ENCODE measurements at places on chromosomes 1 and 21.

- DNase-seq = no peak
Measured at GRCh38 chr1:178639326-178639725, 85.7 kb upstream of the RALGPS2 start.

DNA sequence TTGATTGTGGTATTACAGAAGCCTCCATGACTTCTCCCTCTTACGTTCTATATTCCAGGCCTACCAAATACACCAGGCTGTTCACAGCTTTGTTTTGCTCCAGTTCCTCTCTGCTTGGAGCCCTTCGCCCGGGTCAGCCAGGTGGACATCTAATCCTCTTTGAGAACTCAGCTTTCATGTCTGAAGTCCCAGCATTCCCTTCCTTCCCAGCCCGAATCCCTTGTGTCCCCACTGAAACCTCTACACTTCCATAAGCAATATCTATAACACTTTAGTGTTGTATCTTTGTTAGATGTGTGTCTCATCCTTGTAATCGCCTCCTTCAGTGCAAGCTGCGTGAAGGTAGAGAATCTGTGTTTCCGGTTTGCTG is 1.9 kb downstream of the RNF11 start:
- DNase-seq = no peak

DNA sequence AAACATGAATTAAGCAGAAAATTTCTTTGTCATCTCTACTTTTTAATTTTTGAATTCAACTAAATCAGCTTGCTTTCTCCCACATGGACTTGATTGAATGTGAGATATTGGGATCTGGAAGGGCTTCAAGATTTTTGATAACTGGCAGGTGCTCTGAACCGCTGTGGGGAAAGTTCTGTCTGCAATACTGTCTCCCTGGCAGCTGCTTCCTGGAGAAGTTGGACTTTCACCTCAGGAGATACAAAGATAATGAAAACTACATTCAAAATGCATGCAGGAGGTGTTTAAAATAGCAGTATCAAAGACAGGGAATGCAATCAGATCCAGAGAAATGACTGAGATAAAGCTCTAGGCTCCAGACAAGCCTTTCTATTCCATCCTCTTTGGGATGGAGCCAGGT is 338.3 kb downstream of the NEGR1 start:
- DNase-seq = no peak

DNA sequence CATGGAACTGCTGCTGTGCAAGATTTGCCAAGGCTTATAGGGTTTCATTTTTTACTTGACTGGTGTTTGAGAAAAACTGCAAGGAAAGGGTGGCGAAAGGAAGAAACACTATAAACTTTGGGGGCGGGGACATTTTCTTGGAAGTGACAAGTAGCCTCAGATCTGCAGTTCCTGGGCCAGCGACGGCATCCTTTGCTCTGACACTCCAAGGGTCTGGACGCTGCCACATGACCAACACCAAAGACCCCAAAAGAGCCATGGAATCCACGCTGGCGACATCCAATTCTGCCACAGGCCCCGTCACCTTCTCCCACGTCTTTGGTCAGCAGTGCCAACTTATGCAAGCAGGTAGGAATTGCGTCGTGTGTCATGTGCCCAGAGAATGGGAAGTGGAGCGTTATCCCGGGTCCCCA is 193.4 kb downstream of the PRDM2 start:
- DNase-seq = no peak

- no peak for DNase-seq
Measured at GRCh38 chr1:79787631-79788030, 781.1 kb upstream of the ADGRL4 start.

- DNase-seq = no peak
Measured at GRCh38 chr1:15426492-15427279, 11.6 kb upstream of the CTRC start.

DNA sequence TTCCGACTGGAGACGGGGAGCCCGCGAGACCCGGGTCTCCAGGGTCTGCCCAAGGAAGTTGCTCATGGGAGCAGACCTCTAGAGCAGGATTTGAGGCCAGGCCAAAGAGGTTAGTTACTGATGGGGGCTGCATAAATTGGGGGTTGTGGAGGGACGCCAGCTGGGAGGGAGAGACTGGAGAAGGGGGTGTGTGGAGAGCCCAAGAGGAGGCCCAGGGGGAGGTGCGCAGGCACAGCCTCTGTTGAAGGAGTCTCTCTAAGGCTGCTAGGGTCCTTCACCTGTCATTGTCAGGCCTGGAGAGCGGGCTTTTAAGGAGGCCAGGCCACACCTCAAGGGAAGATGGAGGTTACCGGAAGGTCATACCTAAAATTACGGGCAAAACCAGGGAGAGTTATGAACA is 363 bp downstream of the PLA2G5 start:
- DNase-seq = no peak

GRCh38 chr1:53343831-53344668 is 16.2 kb upstream of the LRP8 start:
- no peak for DNase-seq

GRCh38 chr1:26375081-26375480 is 2.5 kb upstream of the ZNF683 start:
- DNase-seq = no peak

DNA sequence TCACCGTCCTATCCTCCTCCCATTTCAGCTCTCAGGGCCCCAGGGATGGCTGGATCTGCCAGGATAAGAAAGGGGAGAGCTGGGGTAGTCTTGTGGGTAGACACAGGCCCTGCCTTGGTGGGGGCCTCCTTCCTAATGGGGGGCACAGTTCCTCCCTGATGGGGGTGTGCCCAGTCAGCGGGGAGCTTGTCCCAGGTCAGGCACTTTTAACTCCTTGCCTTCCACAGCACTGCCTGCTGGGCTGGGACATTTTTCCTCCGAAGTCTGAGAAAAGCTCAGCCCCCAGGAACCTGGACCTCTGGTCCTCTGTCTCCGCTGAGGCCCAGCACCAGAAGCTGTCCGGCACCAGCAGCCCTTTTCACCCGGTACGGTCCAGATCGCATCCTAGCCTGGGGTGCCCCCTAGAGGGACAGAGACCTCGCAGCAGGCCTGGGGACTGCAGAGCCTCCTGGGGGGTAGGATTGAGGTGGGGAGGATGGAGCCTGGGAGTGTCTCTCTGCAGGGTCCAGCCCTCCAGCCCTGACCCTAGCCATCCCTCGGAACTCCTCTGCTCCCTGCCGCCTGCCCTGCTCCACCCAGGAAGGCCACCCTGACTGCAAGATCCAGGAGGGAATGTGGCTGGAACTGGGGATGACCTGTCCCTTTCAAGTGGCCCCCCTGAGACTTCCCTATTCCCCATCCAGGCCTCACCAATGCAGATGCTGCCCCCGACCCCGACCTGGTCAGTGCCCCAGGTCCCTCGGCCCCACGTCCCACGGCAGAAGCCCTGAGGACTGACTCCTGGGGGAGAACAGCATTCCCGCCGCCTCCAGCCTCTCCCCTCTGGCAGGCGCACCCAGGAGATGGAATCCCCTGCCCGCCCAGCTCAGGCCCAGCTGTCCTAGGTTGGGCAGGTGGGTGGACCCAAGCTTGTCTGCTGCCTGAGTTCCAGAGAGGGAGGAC is 12.0 kb downstream of the MIIP start:
- DNase-seq = no peak

DNA sequence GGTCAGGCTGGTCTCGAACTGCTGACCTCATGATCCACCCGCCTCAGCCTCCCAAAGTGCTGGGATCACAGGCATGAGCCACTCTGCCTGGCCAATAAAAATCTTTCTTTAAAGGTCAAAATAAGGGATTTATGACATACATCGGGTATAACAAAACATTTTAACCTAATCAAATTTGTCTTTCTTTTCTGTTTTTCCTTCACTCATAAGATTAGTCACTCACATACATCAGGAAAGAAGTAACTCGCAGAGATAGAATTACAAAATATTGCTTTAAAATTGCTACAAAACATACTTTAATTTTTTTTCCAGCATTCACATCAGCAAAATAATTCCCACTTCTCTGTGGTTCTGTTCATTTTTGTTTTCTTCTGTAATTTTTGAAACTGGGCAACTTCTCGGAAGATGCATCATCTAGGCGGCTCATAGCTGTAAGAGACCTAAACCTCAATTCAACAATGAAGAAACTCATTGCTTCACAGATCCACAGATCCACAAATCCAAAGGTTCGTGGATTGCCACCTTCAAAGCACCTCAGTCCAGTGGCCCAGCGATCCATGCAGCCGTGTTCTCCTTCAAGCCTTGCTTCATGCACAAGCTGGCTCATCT is 39.7 kb downstream of the NEK2 start:
- DNase-seq = no peak

DNA sequence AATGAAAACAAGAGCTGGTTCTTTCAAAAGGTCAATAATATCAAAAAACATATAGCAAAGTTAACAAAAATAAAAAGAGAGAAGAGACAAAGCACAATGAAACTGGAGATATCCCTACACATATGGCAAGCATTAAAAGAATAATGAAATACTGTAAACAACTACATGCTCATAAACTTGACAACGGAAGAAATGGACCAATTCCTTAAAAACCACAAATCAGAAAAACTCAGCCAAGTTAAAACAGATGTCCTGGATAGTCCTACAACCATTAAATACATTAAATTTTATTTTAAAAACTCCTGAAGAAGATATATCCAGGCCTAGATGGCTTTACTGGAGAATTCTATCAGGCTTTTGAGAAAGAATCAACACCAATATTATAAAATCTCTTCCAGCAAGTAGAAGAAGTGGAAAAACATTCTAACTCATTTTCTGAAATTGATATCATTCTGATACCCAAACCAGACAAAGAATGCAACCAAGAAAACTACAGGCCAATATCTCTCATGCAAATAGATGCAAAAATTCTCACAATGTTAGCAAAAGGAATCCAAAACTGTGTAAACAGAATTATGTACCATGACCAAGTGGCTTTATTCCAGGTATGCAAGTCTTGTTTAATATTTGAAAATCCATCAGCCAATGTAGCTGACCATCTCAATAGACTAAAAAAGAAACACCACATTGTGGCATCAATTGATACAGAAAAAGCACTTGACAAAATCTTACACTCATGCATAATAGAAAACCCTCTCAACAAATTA is 56.1 kb upstream of the LRRC7 start:
- DNase-seq = no peak

GRCh38 chr1:175400766-175401165 is 208.2 kb upstream of the KIAA0040 start:
- no peak for DNase-seq

DNA sequence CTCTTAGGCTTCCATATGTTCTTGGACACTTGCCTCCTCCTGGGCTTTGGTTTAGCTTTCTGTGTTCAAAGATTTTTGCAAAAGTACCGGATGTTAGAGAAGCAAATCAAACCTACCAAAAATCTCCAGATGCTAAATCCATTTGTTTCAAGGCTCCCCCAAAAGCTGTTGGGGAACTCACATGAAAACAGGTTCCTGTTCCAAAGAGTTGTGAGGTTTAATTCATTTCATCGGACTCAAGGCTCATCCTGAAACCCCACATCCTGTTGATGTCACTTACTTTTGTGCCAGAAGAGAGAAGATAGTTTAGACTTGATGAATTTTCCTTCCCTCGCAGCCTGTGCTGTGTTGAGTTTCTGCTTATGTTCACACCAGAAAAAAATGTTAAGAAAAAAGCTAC is 41.7 kb upstream of the RXRG start:
- DNase-seq = no peak

DNA sequence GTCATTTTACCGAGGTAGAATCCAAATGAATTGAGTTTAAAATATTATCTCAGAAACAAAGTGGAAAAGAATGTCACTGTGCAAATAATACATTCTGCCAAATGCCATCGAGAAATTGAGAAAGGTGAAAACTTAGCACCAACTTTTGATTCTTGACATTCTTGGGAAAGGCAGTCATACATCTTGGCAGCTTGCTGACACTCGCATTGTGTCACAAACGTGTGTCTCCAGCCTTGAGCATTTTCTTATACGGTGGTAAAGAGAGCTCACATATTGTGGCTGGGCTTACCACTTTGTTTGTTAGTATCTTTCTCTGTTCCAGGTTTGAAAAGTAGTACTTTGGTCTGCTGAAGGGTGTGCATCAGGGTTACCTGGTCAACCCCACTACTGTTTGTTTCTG is 1456.1 kb downstream of the BRINP3 start:
- DNase-seq = no peak

GRCh38 chr1:178774263-178774662 is 49.2 kb downstream of the RALGPS2 start:
- no peak for DNase-seq

GRCh38 chr1:90340606-90341005 is 345.7 kb downstream of the ZNF326 start:
- no peak for DNase-seq

GRCh38 chr1:21118167-21118566 is 58.5 kb downstream of the EIF4G3 start:
- no peak for DNase-seq

GRCh38 chr1:37797750-37798345 is 4.2 kb downstream of the MANEAL start:
- DNase-seq = no peak

GRCh38 chr1:183075861-183076260 is 52.6 kb downstream of the LAMC1 start:
- no peak for DNase-seq

- DNase-seq = no peak
Measured at GRCh38 chr1:197062692-197063091, 4.4 kb downstream of the F13B start.

- DNase-seq = no peak
Measured at GRCh38 chr1:245235156-245235555, 80.4 kb downstream of the KIF26B start.

Data from activated CD4-positive, alpha-beta T cell treated with anti-CD3 and anti-CD28 coated beads for 1 hour (primary cell).